ENCODE measurements at places on chromosomes 12 and 14.

DNA sequence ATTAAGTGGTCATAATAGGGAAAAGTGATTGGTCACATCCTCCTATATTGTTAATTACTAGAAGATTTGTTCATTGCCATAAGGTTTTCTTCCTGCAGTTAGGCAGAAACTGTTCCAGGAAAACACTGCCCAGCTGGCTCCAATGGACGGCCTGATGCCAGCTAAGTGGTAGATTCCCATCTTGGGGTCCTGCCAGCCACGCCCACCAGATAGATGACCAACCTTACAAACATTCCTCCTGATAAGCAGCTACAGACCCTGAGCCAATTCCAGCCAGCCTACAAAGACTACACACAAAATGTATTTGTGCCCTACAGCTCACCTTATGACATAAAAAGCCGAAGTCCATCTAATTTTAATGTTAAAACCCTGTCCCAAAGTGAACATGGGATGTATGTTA lies 685.9 kb upstream of the USP15 start:
- no peak overlapping the region for H3K4me3 ChIP-seq
- H3K4me1 ChIP-seq = no peaks in the 10 kb centered on the region
- H3K27me3 ChIP-seq = no peaks in the 10 kb centered on the region
- H3K36me3 ChIP-seq = no peaks in the 10 kb centered on the region
- no peak overlapping the region for H3K27ac ChIP-seq

GRCh38 chr12:42326541-42327226 lies 717 bp downstream of the PPHLN1 start:
- DNase-seq = peak; percentile 60
- H3K27ac ChIP-seq = no peak overlapping the region
- H3K4me3 ChIP-seq = peak overlapping the region; percentile 100
- no peaks in the 10 kb centered on the region for H3K27me3 ChIP-seq
- peaks cover 4% of the 10 kb centered on the region for H3K4me1 ChIP-seq

GRCh38 chr14:97217111-97217885 lies 420.1 kb downstream of the VRK1 start:
- H3K27ac ChIP-seq = no peak overlapping the region
- peaks cover 49% of the 10 kb centered on the region for H3K27me3 ChIP-seq
- no peaks in the 10 kb centered on the region for H3K36me3 ChIP-seq

DNA sequence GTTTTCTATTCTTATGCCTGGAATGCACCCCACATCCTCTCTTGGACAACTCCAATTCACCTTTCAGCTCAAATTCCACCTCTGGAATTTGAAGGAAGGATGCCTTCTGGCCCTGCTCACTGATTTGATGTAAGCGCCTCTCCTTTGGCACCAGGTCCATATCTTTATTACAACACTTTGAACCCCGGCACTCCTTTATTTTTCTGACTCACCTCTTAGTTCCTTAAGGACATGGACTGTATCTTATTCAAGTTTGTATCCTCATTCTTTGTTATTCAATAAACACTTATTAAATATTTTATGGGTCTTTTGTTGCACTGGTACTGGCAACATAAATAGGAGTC lies 3.1 kb downstream of the GALC start:
- H3K27me3 ChIP-seq = no peaks in the 10 kb centered on the region
- no peak overlapping the region for H3K4me3 ChIP-seq
- H3K4me1 ChIP-seq = peaks cover 5% of the 10 kb centered on the region

DNA sequence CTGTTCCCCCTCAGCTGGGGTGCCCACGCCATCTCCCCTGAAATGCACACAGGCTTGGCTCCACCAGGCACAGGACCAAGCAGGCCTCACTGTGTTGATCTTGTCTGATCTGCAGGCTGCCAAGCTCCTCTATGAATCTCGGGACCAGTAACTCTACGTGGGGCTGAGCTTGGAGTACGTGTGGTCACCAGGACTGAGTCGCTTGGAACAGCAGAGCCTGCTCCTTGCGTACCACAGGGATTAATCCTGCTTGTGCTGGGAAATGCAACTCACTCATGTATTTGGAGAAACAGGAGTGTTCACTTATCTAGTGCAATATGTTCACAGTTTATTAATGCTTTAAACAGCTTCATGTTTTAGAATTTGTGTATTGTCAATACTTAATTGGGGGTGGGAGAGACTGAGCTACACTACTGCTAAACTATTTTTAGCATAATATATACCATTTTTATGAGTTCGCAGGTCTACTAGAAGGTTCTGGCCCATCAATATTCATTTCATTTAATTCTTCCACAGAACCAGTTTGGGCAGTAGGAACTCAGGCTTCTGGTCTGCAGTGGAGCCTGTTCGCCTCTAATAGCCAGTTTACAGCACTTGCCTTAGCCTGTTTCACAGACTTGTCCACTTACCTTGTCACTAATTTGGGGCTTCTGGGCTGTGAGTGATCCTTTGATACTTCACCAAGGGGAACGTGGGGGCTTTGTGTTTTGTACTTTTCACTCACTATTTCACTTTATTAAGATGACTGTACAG lies 17.4 kb downstream of the ZFYVE21 start:
- no peak for DNase-seq
- peaks cover 47% of the 10 kb centered on the region for H3K36me3 ChIP-seq
- no peak overlapping the region for H3K4me3 ChIP-seq
- no peaks in the 10 kb centered on the region for H3K27me3 ChIP-seq

- H3K4me3 ChIP-seq = peak overlapping the region; percentile 66
- no peak for DNase-seq
- H3K4me1 ChIP-seq = no peaks in the 10 kb centered on the region
- H3K27ac ChIP-seq = no peak overlapping the region
- peaks cover 89% of the 10 kb centered on the region for H3K27me3 ChIP-seq
These were observed 1.4 kb downstream of the B4GALNT1 start for GRCh38 chr12:57631566-57632072.

Data from endodermal cell (in vitro differentiated cells).